Activated CD4-positive, alpha-beta T cell treated with anti-CD3 and anti-CD28 coated beads, Interleukin-2, amount 50 U/mL, for 16 hours (primary cell): ENCODE measurements at places on chromosomes 7 and 10.

DNA sequence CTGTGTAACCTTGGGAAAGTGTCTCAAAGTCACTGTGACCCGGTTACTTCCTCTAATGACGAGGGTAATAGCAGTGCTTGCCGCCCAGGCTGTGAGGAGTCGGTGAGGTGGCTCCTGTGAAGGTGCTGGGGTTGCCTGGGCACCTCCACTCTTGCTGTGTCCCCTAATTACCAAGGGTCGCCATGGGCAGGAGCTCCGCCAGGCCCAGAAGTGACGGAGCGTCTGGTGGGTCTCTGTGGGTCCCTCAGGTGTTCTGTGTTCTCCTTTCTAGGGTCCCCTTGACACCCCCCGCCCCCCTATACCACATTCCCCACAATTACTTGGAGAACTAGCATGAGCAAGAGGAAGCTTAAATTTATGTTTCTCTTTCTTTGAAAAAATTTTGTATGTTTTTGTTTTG, 161.5 kb downstream of the WDR37 start:
- no peak for DNase-seq

DNA sequence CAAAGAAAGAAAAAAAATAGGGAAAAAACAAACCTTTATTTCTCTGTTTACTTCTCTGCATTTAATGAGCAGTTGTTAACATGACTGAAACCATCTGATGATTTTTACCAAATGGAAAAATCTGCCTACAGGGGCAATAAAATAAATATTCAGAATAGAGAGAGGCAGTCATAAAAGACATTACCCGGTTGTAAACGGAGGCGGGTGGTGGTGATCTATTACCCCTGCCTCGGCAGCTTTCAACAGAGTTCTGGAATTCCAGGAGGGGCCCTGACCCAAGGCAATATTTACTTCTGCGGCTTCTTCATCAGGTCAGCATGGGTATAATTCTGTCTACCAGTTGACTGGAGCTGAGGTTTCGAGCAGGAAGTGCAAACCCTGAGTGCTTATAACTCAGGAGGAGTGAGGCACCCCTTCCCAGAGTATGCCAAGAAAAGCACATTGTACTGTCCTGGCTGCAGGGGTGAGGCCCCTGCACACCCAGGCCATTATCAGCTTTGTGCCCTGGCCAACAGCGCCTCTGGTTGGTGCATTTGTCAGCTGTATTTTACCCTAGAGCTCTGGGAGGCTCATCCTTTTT, 8.2 kb upstream of the CXCL12 start:
- DNase-seq: no peak

GRCh38 chr10:86821388-86821999, 65.1 kb downstream of the BMPR1A start:
- DNase-seq: no peak

DNA sequence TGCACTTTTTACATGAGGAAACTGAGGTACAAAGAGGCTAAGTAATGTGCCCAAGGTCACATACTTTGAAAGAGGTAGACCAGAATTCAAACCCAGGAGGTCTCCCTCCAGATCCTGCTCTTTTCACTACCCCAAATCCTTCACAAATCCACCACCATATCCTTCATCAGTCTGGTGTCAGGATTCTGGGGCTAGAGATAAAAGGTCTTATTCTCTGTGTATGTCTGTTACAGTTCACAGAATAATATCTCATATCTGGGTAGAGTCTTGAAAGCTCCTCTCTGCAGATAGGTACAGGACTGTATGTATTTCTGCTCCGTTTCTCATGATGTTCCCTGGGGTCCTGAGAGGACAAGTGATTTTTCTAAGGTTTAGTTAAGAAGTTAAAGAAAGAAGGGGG, 4.9 kb downstream of the PIK3CG start:
- DNase-seq: no peak

DNA sequence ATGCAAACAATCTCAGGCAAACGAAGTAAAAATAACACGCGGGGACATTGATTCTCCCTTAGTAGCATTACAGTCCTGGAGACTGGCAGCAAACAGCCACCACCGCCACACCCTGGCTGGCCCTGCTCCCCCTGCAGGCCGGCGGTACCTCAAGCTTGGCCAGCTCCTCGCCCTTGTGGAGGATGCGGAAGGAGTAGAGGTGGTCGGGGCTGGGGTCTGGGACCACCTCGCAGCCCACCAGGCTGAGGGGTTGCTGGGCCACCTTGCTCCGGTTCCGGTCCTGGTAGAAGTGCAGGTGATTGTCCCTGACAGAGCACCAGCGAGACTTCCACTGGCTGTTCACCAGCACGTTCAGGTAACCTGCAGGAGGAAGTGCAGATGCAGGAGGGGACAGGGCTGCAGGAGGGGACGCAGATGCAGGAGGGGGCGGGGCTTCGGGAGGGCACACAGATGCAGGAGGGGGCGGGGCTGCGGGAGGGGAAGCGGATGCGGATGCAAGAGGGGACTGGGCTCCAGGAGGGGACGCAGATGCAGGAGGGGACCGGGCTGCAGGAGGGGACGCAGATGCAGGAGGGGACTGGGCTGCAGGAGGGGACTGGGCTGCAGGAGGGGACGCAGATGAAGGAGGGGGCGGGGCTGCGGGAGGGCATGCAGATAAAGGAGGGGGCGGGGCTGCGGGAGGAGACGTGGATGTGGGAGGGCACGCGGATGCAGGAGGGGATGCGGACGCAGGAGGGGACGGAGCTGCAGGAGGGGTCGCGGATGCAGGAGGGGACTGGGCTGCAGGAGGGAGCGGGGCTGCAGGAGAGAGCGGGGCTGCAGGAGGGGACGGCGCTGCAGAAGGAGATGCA, 65.7 kb downstream of the VWA2 start:
- peak; percentile 55 for DNase-seq

GRCh38 chr7:52959336-52959735, 76.1 kb upstream of the POM121L12 start:
- no peak for DNase-seq

- no peak for DNase-seq
These were observed 164.1 kb downstream of the TCERG1L start for GRCh38 chr10:131147301-131147975.

DNA sequence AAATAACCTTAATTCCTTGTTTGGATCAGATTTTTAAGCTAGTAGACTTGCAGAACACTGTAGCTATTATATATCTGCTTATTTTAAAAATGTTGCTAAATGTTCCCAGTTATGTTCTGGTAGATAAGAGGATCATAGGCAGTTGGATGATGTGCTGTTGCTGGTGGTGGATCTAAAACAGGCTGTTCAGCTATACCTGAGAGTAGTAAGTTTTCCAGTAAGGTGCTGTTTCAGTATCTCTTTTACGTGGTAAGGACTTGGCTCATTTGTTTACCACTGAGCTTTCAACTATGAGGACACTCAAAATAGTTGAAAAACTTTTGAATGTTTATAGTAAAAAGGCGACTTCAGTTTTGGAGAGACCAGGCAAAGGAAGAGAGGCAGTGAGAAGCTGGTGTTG, 180.9 kb downstream of the CDK14 start:
- no peak for DNase-seq

- no peak for DNase-seq
These were observed 287.3 kb upstream of the SP4 start for GRCh38 chr7:21140622-21141021.

- no peak for DNase-seq
These were observed 110.8 kb upstream of the JCAD start for GRCh38 chr10:30170146-30170545.

DNA sequence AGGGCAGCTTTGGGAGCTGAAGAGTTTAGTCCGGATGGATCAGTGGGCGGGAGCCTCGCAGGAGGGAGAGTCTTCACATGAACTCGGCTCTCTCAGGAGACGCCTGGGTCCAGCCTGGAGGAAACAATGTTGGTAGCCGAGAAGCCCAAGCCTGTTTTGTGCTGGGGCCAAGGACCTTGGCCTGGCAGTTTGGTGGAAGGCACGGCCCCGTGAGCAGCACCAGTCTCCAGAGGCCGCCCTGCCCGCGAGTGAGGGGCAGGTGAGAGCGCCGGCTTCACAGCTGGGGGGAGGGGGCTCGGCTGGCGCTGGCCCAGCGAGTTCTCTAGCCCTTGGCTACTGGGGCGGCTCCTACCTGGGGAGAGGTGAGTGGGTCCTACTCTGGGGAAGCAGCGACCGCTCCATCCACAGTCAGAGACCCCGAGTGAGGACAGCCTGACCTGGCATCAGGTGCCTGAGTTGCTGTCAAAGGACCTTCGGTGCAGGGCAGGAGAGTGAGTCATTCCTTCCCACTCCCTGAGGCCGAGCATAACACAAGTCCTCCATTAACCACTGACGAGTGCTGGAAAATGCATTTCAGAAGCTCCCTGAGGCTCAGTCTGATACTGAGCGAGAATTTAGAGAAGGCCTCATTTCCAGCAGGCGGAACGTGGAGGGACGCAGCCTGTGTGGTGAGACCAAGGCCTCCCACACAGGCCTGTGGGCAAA, 89.3 kb upstream of the DIP2C start:
- no peak for DNase-seq

GRCh38 chr10:121104476-121105111, 253.4 kb downstream of the WDR11 start:
- DNase-seq: no peak

DNA sequence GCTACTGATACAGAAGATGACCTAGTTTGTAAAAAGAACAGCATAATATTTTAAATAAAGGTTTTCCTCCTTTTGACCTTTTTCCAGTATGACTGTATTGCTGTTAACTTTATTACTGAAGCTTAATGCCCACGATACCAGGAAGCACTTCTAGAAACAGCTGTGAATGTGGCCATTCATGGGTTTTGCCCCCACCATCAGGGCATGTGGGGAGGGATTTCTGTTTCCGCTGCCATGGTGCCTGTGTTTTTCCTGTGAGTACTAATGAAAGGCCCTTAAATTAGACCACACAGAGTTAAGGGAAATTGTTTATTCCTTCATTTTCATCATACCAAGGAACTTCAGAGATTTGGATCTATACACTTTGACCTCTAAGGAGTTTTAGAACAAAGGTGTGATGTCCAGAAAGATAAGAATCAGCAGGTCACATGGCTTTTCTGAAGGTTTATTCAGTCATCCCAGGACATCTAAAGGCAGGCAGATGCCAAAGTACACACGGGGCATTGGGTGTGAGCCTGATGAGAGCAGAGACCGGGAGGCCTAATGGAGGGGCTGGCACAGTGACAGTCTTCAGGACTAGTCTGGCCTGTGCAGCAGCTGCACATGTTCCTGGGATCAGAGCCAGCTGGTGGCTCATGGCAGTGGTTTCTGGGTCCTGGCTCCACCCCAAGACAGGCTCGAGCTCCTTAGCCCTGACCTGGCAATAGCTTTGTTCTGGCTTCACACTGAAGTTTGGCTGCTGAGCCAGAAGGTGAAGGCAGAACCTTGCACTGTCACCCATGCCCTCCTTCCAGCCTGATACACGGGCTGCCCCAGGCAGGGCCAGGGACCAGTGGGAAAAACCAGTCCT, 190.9 kb downstream of the REEP3 start:
- DNase-seq: no peak

- DNase-seq: no peak
These were observed 53.0 kb downstream of the CACUL1 start for GRCh38 chr10:118701529-118702323.

DNA sequence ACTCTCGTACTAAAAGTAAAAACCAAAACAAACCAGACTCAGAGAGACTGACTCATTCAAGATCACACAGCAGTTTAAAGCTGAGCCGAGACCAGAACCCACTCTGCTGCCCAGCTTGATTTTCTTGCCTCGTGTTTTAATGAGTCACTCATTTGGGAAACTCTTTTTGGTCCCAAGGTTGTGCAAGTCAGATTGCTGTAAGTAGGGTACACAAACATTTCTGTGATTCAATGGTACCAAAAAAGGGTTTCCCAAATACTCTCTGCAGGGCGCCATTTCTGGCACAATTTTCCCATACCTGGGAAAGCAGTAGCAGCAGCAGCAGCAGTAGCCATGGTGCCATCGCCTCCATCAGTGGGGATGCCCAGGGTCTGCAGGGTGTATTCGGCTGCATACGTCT, 69.9 kb downstream of the ASAH2B start:
- DNase-seq: no peak

- no peak for DNase-seq
These were observed 47.3 kb downstream of the ARHGAP22 start for GRCh38 chr10:48557511-48558123.

- peak; percentile 77 for DNase-seq
These were observed 29.5 kb upstream of the ARHGAP22 start for GRCh38 chr10:48634198-48634983.

DNA sequence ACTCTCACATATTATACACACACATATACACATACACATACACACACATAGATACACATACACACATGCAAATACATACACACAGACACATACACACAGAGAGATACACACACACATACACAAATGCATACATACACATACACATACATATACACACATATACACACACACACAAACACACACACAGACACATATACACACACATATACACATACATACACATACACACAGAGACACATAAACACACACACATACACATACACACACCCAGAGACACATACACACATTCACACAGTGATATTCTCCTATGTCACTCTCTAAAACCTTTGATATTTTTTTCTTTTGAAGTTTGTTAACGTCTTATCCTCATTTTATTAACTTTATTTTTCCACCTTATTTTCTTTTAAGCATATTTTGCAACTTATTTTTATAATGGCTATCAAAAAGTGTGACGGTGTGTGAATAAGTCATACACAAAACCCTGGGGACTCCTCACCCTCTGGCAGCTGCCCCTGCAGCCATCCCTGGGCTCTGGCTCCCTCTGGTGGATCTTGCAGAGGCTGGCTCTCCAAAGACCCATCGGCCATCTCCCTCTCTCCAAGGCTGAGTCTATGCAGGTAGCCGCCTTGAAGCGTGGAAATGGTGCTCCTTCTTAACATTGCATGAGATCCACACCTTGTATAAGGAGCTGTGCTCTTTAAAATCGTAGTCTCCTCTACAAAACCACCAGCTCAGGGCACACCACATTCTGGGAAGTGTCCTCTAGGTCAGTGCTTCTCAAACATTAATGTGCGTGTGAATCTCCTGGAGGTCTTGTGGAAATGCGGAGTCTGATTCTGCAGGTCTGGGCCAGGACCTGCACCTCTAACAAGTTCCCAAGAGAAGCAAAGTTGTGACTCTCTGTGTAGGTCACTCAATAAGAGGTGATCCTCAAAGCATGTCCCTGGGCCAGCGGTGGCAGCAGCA, 4.1 kb upstream of the C10orf120 start:
- DNase-seq: peak; percentile 64
